ENCODE measurements at places on chromosomes 6 and 20. TPM values are rescaled to one million over a fixed set of nuclear protein-coding genes. Genes with fewer than 3 reads are reported as not detected.

- DNase-seq: no peak
Measured at GRCh38 chr20:59723607-59724456, 119.5 kb downstream of the PHACTR3 start.

MCHR2 gene
- not detected for polyA plus RNA-seq

NKAIN4 gene
- 20.7 TPM for polyA plus RNA-seq

SLC16A10 gene
- polyA plus RNA-seq: 34.1 TPM

DNA sequence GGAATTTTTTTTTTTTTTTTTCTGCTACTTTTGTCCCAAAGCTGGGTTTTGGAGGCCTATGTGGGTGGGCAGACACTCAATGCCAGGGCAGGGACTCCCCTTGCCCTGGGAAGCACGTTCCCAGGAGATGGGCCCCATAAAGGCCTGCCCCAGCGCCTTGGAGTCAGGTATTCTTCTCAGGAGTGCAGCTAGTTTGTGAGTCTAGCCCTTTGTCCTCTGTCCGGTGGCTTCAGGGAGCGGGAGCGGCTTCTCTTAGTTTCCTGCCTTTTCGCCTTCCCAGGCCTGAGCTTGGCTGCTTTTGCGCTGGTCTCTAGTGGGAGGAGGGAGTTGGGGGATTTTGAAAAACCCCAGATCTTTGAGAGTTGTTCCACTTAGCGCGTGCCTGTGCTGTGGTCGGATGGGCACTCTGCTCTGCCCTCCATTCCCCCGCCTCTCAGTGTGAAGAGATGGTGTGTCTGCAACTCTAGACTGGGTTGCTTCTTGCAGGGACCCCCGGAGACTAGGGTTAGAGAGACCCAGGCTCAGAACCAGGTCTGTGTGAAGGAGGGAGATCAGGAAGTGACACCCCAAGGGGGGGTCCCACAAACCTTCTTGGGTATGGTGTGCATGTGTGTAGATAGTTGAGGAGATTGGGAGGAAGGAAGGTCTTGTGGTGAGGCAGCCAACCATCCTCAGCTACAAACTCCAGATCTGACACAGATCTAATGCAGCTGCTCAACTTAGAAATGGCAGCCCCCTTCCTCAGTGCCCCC lies 1.3 kb downstream of the PLCG1 start:
- no peak for DNase-seq

DNA sequence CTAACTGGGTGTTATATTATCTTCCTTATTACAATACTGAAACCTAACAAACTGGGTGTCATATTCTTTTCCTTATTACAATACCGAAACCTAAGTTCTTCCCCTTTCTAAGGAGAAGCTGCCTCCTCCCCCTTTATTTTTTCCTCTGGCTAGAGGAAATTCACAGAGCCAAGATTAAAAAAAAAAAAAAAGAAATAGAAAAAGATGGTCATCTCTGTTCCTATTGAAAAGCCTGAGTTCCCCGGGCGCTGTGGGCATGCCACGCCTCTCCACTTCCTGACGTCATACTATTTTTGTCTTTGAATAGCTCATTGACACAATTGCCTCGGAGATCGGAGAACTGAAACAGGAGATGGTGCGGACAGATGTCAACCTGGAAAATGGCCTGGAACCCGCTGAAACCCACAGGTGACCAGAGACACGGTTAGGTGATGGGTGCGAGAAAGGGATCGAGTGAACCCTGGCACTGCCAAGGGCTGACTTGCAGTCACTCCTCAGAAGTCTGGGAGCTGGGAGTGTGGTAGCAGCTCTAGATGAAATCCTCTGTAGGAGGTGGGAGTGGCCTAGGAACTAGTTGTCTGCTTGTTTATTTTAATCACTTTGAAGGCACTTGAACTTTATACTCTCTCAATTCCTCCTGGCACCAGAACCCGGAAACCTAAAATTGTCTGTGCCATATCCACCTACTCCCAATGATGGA lies 82.2 kb upstream of the NAA20 start:
- no peak for DNase-seq

ECT2L gene
- polyA plus RNA-seq: 0.55 TPM

WFDC10B gene
- not detected for polyA plus RNA-seq

- peak; percentile 97 for DNase-seq
Measured at GRCh38 chr20:13784893-13785715, at the start of the genes ESF1 and NDUFAF5. ESF1 (minus strand) TSS chr20:13784919; CDS start chr20:13783140, 1,779 bp downstream. NDUFAF5 (plus strand) TSS chr20:13785028; CDS start chr20:13785069, 41 bp downstream.

ACTL10 gene
- 0.32 TPM for polyA plus RNA-seq

SLC17A1 gene
- polyA plus RNA-seq: 33.9 TPM

DNA sequence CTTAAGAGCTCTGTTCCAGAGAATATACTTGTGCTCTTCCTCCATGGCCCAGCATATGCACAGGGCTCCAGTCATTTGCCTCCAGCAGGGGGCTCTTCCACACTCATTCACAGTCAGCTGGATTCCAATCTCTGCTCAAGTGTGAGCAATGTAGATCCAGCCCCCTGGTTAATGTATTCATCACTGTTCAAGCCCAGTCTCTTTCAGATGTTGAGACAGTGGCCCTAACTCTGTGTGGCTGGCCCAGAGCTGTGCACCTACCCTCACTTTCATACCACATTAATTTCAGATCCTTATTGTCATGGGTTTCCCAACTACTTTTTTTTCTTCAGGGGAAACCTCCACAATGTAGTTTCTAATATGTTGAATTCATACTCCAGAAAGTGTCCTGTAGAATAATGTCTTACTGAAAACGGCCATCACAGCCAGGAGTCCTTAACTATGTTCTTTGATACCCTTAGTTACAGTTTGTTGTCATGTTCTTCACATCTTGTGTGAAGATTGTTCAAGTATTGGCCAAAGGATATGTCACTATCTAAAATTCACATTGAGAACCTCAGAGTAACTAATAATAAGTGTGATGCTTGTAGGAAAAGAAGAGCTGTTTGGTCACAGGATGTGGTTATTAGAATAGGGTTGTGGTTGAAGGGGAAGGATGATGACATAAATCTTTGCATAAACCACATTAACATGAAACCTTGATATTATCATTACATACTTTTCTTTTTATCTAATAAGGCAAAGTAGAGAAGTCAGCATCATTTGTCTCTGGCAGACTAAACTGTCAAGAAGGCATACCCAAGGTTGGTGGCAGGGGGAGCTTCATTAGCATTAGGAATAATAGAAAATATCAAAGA lies 14.4 kb upstream of the HLA-DQA1 start:
- DNase-seq: peak; percentile 29

GRCh38 chr6:25199544-25199943 lies 79.6 kb upstream of the CARMIL1 start:
- DNase-seq: no peak

DNA sequence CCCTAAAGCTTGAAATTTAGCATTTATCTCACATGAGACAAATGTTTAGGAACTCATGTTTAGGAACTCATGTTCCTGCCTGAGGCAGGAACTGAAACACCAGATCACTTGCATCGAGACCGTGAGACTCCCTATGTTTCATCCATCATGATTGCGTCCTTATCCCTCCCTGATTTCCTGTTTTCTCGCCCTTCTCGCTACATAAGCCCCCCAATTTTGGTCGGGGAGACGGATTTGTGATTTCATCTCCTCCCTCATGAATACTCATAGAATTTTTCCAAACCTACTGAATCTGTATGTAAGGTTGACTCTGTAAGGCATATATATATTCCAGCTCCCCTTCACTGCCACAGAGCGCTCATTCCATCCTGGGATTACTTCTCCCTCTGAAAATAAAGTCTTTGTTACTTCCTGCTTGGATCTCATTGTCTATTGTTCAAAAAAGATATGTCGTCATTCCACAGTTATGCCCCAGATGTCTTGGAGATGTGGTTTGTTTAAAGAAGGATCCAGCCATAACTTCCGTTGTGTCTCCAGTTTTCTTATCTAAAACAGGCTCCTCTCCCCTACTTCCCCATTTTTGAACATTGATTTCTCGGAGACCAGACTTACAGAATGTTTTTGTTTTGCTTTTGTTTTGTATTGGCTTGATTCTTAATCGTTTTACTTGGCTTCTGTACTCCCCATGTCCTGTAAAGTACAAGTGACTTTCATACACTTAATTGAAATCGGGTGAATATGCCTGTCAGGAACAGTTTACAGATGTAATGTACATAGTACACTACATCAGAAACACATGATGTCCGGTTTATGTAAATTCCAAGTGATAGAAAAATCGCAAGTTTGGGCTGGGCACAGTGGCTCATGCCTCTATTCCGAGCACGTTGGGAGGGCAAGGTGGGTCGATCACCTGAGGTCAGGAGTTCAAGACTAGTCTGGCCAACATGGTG lies 118.7 kb downstream of the HFE start:
- DNase-seq: no peak

DNA sequence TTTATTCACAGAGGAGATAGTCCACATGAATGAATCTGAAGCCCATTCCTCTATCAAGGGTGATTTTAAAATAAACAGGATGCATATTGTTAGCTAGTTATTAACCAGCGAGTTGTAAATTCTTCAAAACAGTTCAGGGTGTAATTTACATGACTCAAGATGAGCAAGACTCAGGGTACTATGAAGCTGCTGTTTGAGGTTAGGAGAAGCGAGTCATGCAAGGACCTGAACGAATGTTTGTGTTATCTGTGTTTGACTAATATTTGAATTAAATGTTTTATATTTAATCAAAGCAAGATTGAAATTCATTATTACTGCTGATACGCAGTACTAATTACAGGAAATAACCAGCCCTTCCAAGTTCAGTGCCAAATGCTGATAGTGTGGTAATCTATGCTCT lies 191.1 kb downstream of the SAMD5 start:
- no peak for DNase-seq

- peak; percentile 36 for DNase-seq
Measured at GRCh38 chr20:63740070-63740626, 572 bp downstream of the SLC2A4RG start.

DNA sequence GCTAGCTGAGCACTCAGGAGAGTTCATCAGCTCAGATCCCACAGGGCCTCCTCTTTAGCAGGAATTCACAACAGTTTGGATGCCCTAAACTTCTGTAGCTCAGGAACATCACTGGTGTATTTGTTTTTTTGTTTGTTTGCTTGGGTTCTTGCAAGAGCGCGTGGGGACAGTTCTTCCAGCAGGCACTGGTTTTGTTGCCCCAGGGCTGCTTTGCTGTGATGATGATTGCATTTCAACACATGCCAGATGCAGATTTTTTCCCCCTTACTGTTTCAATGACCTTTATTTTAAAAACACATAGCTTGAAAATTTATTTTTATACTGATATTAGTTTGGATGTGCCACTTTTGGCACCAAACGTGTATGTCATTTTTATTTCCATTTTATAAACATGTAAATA lies 77.1 kb downstream of the DHX35 start:
- DNase-seq: no peak

LAMA4 gene
- polyA plus RNA-seq: 108 TPM

DNA sequence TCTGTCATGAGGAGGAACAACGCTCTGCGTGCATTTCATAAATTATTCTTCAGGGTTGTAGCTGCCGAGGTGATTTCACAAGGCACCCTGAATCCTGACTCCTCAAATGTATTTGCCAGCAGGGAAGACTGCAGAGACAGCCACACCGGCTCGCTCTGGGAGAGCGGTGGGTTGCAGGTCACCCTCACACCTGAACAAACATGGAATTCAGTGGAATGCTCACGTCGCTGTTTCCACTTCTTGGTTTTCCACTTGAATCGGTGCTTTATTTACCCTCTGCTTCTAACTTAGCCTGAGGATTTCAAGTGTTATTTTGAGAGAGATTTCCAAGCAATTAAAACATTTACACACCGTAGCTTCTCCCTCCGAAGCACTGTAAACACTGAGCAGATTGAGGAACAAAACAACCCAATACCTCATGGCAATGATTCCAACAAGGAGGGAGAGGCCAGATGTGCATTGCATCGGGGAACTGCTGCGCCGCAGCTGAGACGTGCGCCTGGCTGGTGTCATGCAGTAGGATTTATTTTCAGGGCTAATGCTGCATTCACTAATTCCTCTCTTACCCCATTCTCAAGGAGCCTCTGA lies 59.5 kb upstream of the GGTLC1 start:
- peak; percentile 22 for DNase-seq

BHLHE23 gene
- not detected for polyA plus RNA-seq

- no peak for DNase-seq
Measured at GRCh38 chr6:87723170-87724078, 21.4 kb upstream of the AKIRIN2 start.

AIG1 gene
- 118 TPM for polyA plus RNA-seq

DNA sequence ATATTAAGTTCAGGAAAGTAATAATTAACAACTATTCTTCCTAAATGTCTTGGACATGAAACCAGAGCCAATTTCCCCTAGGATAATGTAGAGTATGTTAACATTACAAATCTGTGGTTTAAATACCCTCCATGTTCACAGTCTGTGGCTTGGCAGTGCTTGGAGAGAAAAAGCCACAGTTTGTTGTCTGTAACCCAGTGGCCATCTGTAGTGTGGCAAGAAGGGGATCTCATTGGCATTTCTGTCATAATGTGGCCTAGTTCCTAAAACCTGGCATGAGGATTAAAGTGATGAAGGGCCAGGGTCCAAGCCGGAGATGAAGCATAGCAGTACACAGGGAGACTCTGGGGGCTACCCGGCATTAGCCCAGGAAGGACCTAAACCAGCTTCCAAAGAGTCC lies 31.2 kb downstream of the SYNE1 start:
- DNase-seq: no peak

DNA sequence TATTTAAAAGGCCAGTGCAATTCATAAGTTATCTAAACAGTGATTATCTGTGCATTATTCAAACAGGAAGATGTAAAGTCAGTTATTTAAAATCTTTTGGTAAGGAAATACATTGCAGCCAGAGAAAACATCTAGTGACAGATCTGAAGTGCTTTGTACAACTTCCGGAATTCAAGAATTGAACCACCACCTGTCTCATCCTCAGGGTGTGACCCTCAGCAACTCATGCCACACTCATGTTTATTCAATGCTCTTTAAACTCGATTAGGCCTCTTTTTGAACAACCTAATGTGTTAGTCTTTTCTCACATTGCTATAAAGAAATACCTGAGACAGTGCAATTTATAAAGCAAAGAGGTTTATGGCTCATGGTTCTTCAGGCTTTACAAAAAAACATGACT lies 62.6 kb upstream of the GGTLC1 start:
- no peak for DNase-seq

ABHD16B gene
- polyA plus RNA-seq: not detected

DNA sequence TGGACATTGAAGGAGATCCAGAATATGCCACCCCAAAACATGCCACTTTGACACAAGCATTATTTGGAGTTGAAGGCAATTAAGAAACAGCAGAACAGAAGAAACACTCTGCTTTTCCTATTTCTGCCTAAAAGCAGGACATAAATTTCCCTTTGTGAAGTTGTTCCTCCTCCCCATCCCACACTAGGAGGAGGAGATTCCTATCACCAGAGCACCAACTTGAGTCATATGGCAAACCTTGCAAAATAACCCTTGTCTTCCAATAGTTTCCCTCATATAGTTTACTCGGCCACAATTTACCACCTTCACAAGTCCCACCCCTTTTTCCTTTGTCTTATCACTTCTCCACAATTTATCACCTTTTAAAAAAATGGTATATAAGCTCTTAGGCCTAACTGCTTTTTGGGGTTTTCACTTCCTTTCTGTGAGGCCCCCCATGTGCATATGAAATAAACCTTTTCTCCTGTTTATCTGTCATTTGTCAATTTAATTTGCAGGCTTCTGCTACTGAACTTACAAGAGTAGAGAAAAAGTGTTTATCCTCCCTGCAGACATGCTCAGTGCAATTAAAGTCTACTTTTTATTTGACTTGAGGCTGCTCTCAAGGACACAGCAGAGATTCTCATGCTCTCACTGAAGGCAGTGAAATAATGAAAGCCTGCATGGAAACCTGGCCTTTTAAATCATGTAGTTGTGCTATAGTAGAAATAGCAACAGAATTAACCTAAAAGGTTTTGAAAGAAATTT lies 2.8 kb upstream of the RAB23 start:
- no peak for DNase-seq

GRCh38 chr6:159762681-159763293 lies 942 bp downstream of the ACAT2 start:
- DNase-seq: no peak
